HTR-8/SVneo (cell line): ENCODE measurements at places on chromosomes 4 and X.

DNA sequence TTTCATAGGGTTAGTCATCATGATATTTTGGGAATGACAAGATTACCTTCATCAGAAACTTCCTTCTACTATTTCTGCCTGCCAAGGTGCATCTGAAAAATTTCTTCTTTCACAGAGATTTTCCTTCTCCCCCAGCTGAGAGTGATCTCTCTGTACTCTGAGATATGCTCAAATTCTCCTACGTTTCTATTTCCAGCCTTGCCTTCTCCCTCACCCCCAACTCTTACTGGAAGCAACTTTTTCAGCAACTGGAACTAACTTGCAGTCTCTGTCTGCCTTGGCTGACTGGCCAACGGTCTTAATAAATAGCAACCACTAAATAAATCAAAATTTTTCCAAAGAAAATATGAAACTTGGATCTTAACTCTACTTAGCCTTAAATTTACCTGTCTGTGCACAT is 122.3 kb downstream of the MAML3 start:
- DNase-seq, result no peak

GRCh38 chr4:176964116-176964691 is 171.5 kb upstream of the VEGFC start:
- DNase-seq, result peak; percentile 8

DNA sequence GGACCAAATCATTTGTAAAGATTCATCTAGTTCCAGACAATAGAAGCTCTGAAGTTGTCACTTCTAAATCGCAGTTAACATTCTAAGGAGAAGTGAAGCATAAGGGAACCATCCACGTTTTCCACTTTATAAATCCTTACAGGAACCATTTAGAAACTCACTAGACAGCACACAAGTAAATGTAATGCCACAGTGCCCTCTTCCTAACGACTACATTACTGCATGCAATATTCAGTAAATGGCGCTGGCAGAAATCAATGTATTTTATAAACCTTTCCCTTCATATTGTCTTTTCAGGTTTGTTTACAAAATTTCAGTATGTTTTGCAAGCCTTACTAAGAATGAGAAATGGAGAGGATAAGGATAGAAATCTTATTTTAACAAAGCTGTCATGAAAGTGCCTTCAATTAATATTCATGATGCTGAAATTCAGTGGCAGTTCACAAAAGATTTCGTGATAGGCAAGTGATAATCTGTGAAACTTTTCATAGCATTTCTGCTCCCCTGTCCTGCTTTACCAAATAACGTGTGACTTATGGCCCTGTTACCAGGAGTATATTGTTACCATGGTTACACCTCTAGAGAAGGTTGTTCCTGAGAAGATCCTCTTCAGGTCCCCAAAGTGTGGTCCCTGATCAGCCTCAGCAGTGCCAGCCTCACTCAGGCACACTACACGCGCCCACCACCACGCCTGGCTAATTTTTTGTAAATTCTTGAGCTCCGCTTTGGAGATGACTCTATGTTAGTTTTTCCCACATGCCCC is 54.2 kb downstream of the TMA16 start:
- DNase-seq, result peak; percentile 45

GRCh38 chr4:25413261-25413660 is 36.2 kb downstream of the ANAPC4 start:
- DNase-seq, result no peak

- no peak for DNase-seq
Measured at GRCh38 chr4:157226601-157227000, 6.1 kb downstream of the GRIA2 start.
